Thoracic aorta endothelial cell (primary cell): ENCODE measurements at places on chromosomes 5 and 9. TPM values are rescaled to one million over a fixed set of nuclear protein-coding genes. Genes with fewer than 3 reads are reported as not detected.

DOCK2 gene
- under 0.01 and 0.07 TPM in 2 replicates for total RNA-seq

PDE6A gene
- total RNA-seq, result not detected in 2 replicates

CAMK4 gene
- 0.93 and 2.6 TPM in 2 replicates for total RNA-seq

MTRR gene
- total RNA-seq, result 54.5 and 60.6 TPM in 2 replicates

CDKN2B gene
- total RNA-seq, result 2.7 and 4.7 TPM in 2 replicates

SELENOP gene
- 0.66 and 3.4 TPM in 2 replicates for total RNA-seq

INSL6 gene
- total RNA-seq, result not detected in 2 replicates

HTR4 gene
- 0.07 TPM in 1 of 2 replicates, not detected in the other for total RNA-seq

PLAC8L1 gene
- not detected in 2 replicates for total RNA-seq

AMBP gene
- total RNA-seq, result not detected in 2 replicates

ANKRD18A gene
- 0.53 and 1.1 TPM in 2 replicates for total RNA-seq

PPP3R2 gene
- total RNA-seq, result not detected in 2 replicates

SH2D3C gene
- total RNA-seq, result 39.9 and 61.7 TPM in 2 replicates

ALDH1A1 gene
- 57.0 and 116 TPM in 2 replicates for total RNA-seq

TLE1 gene
- 40.3 and 47.3 TPM in 2 replicates for total RNA-seq

AK8 gene
- total RNA-seq, result 0.13 TPM in 1 of 2 replicates, not detected in the other

MACROH2A1 gene
- total RNA-seq, result 154 and 185 TPM in 2 replicates

LYSMD3 gene
- total RNA-seq, result 31.8 and 42.3 TPM in 2 replicates

GPRIN1 gene
- total RNA-seq, result 7.2 and 7.7 TPM in 2 replicates

KLHL3 gene
- 18.3 and 29.7 TPM in 2 replicates for total RNA-seq

CCDC192 gene
- not detected in 2 replicates for total RNA-seq

ST8SIA4 gene
- total RNA-seq, result 3.1 and 5.3 TPM in 2 replicates

C9orf152 gene
- not detected in 2 replicates for total RNA-seq

TAF1L gene
- under 0.01 TPM in 1 of 2 replicates, not detected in the other for total RNA-seq

CDC20B gene
- total RNA-seq, result 0.13 and 0.22 TPM in 2 replicates
